Stimulated activated CD8-positive, alpha-beta memory T cell treated with anti-CD3 and anti-CD28 coated beads, Interleukin-2, amount 100 ng/mL, for 1 hour (primary cell): ENCODE measurements at places on chromosomes 7 and 10.

GRCh38 chr10:58918887-58919286 is 257.6 kb upstream of the PHYHIPL start:
- no peak for DNase-seq

DNA sequence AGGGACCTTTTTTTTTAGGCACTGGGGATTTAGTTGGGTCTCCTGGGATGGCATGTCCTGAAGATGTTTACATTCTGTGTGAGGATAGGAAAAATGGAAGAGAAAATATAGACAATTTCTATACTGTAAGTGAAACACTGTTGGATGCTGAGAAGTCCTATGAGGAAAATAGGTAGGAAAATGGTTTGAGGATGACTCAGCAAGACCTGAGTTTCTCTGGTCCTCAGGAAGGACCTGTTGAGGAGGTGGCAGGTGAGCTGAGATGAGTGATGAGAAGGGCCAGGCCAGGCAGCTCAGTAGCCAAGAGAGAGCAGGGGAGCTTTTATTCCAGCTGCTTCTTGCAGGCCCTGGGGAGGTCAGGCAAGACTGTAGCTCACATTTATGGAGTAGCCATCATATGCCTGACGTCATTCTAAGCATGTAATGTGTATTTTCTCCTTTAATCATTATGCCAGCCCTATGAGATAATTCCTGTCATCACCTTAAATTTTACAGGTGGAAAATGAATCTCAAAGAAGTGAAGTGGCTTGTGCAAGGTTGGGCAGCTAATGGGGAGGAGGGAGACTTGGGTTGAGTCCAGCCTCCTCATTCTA is 19.1 kb upstream of the LRRC18 start:
- DNase-seq, result no peak

GRCh38 chr7:55366461-55367070 is 1.4 kb downstream of the LANCL2 start:
- DNase-seq, result no peak

GRCh38 chr7:140375892-140376730 is 22.2 kb downstream of the SLC37A3 start:
- DNase-seq, result no peak

- DNase-seq, result no peak
Measured at GRCh38 chr7:11191574-11192220, 218.0 kb downstream of the PHF14 start.

- no peak for DNase-seq
Measured at GRCh38 chr10:127978481-127978880, 71.6 kb downstream of the PTPRE start.

- DNase-seq, result no peak
Measured at GRCh38 chr10:52474265-52474664, 160.2 kb downstream of the DKK1 start.

- DNase-seq, result no peak
Measured at GRCh38 chr7:55100544-55101327, 81.9 kb downstream of the EGFR start.

- DNase-seq, result no peak
Measured at GRCh38 chr7:107742678-107743566, 1.0 kb upstream of the CBLL1 start.

GRCh38 chr7:88328787-88329186 is 22.1 kb upstream of the STEAP4 start:
- DNase-seq, result no peak

DNA sequence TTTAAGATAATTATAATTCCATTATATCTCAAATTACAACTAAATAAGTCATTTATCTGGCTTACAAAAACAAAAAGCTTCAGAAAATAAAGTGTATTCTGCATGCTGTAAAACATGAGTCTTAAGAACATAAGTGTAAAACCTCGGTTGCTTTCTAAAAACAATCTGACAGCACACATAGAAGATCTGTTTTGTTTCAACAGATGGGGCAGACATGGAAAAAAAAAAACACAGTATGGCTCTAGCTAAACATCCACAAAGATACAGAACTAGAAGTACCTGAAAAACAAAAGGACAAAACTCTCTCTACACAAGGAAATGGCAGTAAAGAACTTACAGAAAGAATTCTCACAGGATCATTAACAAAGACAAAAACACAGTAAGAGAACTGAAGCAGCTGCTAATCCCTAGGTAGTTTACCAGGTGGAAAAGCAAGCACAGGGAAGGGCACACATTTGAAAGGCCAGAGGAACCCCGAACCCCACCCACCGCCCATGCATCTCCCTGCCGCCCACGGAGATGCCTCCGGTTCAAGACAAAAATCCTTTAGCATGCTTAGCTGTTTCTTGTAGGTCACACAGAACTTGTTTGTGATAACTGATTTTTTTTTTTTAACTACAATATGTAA is 42.5 kb downstream of the DLD start:
- no peak for DNase-seq

GRCh38 chr7:17239683-17240521 is 58.5 kb upstream of the AHR start:
- no peak for DNase-seq

- DNase-seq, result no peak
Measured at GRCh38 chr7:151648429-151648828, 128.7 kb upstream of the RHEB start.

GRCh38 chr10:89505640-89506275 is 29.6 kb downstream of the SLC16A12 start:
- no peak for DNase-seq

DNA sequence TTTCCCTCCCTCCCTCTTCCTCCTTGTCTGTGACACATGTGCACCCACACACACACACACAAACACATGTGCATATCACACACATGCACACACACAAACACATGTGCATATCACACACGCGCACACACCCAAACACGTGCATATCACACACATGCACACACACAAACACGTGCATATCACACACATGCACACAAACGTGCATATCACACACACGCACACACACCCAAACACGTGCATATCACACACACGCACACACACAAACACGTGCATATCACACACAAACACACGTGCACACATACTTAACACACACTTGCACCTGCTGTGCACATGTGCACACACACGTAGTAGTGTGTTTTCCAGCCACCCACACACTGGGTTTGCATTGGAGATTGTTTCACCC is 29.4 kb upstream of the KNDC1 start:
- DNase-seq, result no peak

DNA sequence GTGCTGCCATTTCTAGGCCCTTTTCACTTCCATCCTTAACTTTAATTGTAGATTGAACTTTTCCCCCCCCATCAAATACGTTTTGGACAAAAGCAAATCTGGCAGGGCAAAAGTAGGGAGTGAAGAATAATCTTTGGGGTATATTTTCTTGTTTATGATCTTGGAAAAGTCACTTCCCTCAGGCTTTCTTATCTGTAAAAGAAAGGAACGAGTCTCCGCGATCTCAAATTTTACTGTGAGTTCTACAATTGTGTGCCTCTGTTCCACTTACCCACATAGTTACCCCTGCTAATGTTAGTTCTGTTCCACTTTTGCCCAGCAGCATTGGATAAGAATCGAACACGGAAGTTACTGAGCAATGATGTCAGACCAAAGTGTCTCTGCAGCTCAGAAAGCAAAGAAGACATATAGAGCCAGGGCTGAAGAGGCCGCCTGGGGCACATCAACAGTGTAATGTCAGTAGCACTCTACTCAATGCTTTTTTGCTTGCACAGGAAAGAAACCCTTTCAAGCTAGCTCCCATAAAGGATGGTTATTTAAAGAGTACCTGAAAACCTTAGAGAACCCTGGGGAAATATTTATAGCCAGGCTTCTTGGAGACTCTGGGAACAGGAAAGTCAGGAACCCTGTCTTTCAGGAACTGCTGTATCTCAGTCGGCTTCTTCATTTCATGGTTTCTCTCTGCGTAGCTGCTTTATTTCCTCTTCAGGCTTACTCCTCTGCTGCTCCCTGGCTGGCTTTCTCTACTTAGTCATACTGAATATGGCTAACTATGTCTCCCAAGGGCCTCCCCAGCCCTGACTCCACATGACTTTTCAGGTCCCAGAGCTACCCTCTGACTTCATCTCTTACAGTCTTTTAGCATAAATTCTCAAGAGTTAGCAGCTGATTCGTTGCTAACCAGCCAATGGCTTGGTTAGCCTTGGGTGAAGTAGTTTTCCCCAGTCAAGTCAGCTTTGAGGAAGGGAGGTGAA is 123.7 kb upstream of the FAM3C start:
- no peak for DNase-seq

GRCh38 chr7:96344236-96344635 is 22.3 kb upstream of the SLC25A13 start:
- DNase-seq, result no peak

- no peak for DNase-seq
Measured at GRCh38 chr7:144995495-144995894, 159.6 kb upstream of the TPK1 start.

DNA sequence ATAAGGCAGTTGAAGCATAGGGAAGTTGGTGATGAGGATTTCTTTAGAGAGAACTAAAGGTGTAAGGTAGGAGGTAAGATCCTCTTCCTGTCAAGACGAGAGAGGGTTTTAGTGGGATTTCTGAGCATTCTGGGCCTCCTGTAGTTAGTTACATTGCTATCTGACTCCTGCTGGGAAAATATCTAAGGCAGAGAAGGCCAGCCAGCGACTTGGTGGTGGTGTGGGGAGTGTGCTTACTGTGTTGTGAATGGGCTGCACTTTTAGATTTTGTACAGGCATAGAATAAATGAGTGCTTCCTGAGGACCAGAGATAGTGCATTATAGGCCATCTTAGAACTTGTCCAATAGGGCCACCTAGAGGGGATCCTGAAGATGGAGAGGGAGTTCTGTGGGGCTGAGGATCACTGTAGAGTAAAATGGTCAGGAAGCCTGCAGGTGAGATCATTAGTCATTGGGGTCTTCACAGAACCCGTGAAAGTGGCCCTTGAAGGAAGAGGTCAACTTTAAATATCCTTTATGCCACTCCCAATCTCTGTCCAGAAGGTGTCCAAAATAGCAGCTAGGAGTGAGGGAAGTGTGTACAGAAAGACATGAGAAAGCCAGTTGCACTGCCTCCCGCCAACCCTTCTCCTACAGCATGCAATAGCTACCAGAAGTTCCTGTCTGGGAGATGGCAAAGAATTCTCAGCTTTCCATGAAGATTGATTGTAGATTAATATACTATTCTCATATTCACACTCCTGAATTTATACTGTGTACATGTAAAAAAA is 266.6 kb downstream of the POLR1F start:
- DNase-seq, result no peak

- DNase-seq, result no peak
Measured at GRCh38 chr7:39754326-39755120, 131.2 kb downstream of the RALA start.

- DNase-seq, result no peak
Measured at GRCh38 chr10:21750424-21750823, 216.4 kb downstream of the MLLT10 start.

- DNase-seq, result no peak
Measured at GRCh38 chr10:114548662-114549061, 109.4 kb downstream of the ABLIM1 start.

GRCh38 chr10:93173967-93174845 is 100.5 kb downstream of the CYP26A1 start:
- DNase-seq, result no peak

DNA sequence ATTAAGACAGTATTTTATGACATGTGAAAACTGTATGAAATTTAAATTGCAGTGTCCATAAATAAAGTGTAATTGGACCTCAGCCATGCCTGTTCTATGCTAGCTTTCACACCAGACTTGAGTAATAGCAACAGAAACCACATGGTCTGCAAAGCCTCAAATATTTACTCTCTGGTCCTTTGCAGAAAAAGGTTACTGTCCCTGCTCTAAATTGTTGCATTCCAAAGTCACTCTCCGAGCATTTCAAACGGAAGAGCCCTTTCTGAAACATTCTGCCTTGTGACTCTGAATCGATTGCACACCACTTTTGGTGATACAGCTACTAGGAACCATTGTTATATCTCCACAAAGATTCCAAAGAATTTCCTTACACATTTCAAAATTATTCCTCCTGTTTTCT is 81.0 kb upstream of the STK17A start:
- DNase-seq, result no peak

- DNase-seq, result no peak
Measured at GRCh38 chr7:101857358-101857811, 40.0 kb downstream of the CUX1 start.

- DNase-seq, result no peak
Measured at GRCh38 chr10:51606825-51607462, 92.5 kb downstream of the CSTF2T start.
